RPMI7951 (cell line): ENCODE measurements at places on chromosomes 3 and 15. TPM values are rescaled to one million over a fixed set of nuclear protein-coding genes. Genes with fewer than 3 reads are reported as not detected.
A peak's percentile ranks its signal among the peaks of the same experiment; 100 is the strongest.

Gene ZNF502
- total RNA-seq, result 5.3 and 6.1 TPM in 2 replicates

Gene P2RY13
- total RNA-seq, result not detected in 2 replicates

Gene ZIC1
- 12.1 and 12.2 TPM in 2 replicates for total RNA-seq

Gene PIK3CA
- 19.0 and 23.9 TPM in 2 replicates for total RNA-seq

DNA sequence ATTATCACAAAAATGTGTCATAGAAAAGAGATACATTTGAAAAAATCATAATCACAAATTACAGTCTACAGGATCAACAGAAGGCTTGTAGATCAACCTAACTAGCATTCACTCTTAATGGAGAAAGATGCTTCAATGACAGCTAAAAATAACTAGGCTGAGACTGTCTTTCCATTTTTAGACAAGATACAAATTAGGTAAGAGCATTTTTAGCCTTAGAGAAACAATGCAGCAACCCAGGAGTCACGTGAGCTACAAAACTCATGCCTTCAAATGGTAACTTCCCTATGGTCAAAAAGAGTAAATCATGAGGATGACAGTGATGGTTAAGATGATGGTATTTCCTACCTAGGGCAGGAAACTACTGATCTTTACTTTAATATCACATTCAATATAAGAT is 415.4 kb downstream of the MAGI1 start:
- DNase-seq, result no peak

- no peak for DNase-seq
These were observed 16.0 kb upstream of the MBNL1 start for GRCh38 chr3:152252755-152253154.

DNA sequence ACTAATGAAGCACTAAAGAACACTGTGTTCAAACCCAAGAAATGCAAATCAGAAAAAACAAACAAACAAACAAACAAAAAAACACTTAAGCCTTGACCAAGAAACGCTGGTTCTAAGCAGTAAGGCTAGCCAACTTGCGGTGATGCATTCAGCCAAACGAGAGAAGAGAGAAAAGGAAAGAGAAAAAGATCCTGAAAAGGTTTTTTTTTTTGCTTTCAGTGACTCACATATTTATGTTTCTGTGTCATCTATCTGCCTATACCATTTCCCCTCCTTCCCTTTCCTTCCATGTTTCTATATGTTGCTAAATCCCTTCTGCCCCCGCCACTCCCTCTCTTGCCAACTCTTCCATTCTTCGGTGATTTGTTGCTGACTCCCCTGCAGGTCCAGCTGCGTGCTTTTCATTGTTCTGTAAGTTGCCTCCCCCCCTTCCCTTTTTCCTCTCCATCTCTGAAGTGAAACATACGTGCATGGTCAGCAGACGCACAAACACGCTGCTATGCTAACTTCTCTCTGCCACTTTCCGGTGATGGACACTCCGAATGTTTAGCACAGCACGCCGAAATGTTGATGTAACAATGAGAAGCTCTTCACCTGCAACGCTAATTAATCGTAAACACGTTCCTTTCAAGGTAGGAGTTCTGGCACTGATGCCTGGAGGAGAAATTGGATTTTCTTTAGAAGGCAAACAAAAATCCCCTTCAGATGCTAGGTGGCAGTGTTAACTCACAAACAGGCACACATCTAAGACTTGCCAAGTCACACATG is 154.4 kb downstream of the TUSC7 start:
- DNase-seq, result peak; percentile 6

- no peak for DNase-seq
These were observed 158.2 kb upstream of the ABI3BP start for GRCh38 chr3:101151286-101151913.

DNA sequence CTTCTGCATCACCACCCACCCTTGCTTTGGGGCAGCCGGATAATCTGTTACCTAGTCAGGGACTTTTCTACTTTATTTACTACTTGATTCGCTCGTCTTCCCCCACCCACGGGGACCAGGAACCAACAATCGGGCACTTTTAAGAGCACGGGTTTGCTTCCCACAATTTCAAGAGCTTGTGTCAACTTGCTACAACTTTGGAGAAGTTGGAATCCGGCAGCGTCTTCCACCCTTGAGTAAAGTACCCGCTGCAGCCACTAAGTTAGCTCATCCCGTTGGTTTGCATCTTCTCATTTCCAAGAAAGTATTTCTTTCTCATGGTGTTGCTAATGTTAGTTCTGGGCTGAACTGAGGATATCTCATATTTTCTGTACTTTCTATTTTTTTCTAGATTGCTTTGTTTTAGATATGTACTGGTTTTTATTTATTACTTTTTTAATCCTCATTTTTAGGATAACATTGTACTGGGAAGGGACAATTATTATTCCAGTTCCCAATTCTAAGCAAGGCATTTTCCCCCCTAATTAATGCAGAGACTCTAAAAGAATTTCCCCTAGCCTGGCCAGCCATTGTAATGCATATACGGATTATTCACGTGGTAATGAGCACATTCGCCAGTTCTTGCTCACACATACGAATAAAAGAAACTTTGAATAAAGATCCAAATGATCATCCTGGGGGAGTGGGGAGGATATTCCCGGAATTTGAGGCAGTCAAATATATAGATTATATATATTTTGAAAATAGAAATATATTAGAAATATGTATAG is 4.0 kb downstream of the SOX2 start:
- no peak for DNase-seq

GRCh38 chr3:124360563-124360962 is 368.6 kb upstream of the ROPN1 start:
- no peak for DNase-seq

GRCh38 chr3:1462856-1463450 is 370.1 kb downstream of the CNTN6 start:
- no peak for DNase-seq

DNA sequence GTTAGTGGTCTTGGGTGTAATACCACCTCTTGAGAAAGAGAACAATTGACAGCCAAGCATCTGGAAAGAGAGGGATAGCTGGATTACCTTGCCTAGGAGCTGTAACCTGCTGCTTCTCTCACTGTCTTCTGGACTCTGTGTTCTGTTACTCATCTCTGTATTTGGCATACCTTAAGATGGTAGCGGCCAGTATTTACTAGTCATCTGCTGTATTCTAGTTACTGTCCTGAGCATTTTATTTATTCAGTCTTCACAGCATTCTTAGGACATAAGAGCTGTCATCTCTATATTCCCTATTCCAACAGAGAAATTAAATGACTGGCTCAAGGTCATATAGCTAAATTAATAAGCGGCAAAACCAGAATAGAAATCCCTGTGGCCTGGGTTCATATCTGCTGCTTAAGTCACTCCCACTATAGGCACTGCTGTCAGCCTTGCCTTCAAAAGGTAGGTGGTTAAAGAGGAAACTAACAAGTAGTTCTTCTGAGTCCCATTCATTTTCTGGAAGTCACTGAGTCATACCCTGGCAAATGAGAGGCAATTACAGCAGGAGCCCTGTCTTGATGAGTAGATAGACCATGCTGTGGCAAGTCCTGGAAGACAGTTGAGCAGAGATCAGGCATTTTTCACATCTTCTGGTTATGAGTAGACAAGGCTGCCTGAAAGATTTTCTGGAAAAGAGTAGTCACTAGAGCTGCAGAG is 68.2 kb downstream of the RAB7A start:
- peak; percentile 85 for DNase-seq

- DNase-seq, result no peak
These were observed 545.0 kb downstream of the SI start for GRCh38 chr3:164533275-164533674.

GRCh38 chr3:105315144-105315543 is 51.6 kb upstream of the ALCAM start:
- no peak for DNase-seq

DNA sequence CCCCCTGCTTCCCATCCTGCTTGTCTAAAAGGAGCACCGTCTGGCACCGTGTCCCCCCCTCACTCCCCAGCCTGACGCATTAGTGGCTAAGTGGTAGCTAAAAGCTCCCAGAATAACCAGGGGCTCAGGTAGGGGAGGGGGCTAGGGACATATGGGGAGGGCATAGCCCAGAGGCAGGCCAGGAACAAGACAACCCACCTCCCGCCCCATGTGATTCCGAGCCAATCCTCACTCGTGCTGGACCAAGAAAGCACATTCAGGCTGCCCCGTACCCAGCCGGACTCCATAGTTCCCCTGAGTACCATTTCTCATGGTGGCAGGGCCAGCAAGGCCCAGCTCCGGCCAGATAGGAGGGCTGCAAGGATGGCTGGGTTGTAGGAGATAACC is 11.5 kb downstream of the SEMA7A start:
- DNase-seq, result no peak

DNA sequence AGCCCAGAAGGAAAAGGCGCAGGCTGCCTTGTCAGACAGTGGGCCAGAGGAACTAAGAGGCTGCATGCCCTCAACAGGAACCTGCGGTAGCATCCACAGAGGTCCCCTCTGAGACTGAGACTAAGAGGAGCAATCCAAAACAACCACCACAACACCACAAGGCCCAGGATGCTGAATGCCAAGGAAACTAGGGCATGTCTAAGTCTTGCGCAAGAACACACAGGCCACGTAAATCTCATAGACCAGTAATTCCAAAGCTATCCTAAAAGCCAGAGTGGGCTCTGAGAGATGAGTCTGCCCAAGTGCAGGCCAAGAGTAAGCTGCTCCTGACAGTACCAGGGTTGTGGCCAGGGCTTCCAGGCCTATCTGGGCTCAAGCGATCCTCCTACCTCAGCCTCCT is 12.9 kb downstream of the MON1A start:
- no peak for DNase-seq
